NCI-H1105 treated with DMSO at 0.1 percent for 48 hours (cell line): ENCODE measurements at places on chromosomes 1 and 21.

GRCh38 chr21:26153758-26154157 lies 16.8 kb downstream of the APP start:
- no peak for DNase-seq

- no peak for DNase-seq
Measured at GRCh38 chr21:26565111-26565510, 8.0 kb downstream of the CYYR1 start.

- no peak for DNase-seq
Measured at GRCh38 chr1:119466445-119466844, 40.6 kb upstream of the HSD3B1 start.

GRCh38 chr1:1116701-1117468 lies 996 bp upstream of the C1orf159 start:
- DNase-seq, result no peak

- DNase-seq, result no peak
Measured at GRCh38 chr1:226402739-226403165, 5.1 kb downstream of the PARP1 start.

GRCh38 chr1:230464671-230465070 lies 38.5 kb upstream of the PGBD5 start:
- peak; percentile 5 for DNase-seq

GRCh38 chr21:45990049-45990711 lies 8.6 kb downstream of the COL6A1 start:
- no peak for DNase-seq

GRCh38 chr1:73105755-73106154 lies 823.4 kb upstream of the NEGR1 start:
- DNase-seq, result no peak
